Stimulated activated CD4-positive, alpha-beta T cell treated with anti-CD3 and anti-CD28 coated beads, TNF-alpha, amount 100 ng/mL, for 4 hours (primary cell): ENCODE measurements at places on chromosomes 7 and 10.
A peak's percentile ranks its signal among the peaks of the same experiment; 100 is the strongest.

DNA sequence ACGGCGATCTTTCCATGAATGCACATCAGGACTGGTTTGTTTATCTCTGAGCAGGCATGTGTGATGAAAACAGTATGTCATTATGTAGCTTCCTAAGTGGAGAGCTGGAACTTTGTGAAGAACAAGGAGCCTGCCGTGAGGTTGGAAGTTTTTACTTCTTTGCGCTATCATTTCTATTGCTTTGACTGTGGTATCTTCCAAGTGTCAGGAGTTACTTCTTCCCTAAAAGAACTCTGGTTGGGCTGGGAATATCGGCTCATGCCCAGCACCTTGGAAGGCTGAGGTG, 167.4 kb upstream of the AHR start:
- DNase-seq = no peak

GRCh38 chr7:774161-775109, 47.4 kb upstream of the PRKAR1B start:
- DNase-seq = peak; percentile 35

GRCh38 chr7:50293509-50294179, 10.9 kb upstream of the IKZF1 start:
- no peak for DNase-seq

- peak; percentile 29 for DNase-seq
Observed at GRCh38 chr7:5525271-5526099, 101.9 kb upstream of the TNRC18 start.

DNA sequence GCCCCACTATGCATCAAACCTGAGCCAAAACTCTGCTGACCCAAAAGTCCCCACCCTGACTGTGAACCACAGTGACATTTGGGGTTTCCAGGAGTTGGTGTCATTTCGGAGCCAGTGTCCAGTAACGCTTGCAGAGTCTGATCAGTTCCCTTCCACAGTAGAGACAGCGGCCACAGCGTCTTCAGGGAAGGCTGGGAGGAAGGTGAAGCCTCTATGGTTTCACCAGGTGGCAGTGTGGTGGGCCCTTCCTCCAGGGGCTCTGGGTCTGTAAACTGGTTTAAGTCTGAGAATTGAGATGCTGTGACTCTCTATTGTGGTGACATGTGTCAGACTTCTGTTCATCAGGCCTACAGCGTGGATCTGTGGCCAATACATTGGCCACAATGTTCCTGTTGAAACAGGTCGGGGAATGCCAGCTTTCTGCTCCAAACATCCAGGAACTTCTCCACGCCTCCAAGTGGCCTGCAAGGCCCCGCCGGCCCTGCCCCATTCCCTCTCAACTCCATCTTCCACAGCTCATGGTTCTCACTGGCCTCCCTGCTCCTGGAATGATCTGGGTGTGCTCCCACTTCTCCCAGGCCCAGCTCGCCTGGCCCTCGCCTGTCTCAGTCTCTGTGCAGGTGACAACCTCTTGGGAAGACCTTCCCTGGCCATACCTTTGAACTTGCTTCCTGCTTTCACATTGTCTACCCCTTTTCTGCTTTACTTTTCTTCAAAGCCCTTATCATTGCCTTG, 124.5 kb upstream of the FAM20C start:
- DNase-seq = no peak

GRCh38 chr10:3992382-3993178, 207.6 kb upstream of the KLF6 start:
- no peak for DNase-seq

DNA sequence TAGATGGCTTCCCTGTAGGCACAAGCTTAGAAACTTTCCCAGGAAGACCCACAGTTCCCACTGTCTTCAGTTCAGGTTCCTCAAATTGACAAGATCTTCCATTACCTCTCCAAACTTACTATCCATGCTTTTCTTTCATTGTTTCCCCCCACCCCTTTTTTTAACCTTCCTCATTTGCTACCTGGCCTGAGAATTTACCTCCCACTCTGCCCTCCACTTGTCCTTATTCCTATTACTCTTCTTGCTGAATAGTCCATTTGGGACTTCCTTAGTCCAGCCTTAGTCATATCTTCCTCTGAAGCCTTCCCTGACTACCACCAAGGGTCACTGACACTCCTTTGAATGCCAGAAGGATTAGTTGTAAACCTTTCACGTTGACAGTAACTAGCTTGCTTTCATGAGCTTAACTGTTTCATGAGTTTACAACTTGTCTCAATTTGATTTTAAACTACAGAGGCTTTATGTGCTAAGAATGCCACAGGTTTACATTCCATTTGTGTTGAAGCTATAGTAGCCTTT, 1.2 kb upstream of the CALU start:
- DNase-seq = no peak
